ENCODE measurements at places on chromosomes 7 and 10.

GRCh38 chr10:12787297-12787696 is 214.2 kb downstream of the CCDC3 start:
- no peak for DNase-seq

DNA sequence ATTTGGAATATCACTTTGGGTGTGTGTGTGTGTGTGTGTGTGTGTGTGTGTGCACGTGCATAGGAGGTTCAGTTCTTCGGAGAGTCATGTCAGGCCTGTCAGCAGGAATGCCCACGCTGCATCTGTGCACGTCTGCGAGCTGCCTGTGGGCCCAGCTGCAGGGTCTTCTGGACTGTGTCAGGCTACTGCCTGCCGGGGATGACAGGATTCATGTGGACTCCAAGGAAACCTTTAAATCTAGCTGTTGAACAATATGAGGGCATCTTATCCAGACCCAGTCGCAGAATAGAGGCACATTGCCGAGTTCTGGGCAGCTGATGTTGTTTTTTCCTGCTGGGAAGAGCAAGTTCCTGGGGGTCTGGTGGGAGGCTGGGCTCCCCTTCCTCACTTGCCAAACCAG is 19.0 kb downstream of the AQP1 start:
- DNase-seq, result no peak

GRCh38 chr7:12687718-12688171 is 312 bp downstream of the ARL4A start:
- DNase-seq, result no peak

GRCh38 chr10:72334825-72335393 is 19.8 kb downstream of the DNAJB12 start:
- peak; percentile 62 for DNase-seq

- DNase-seq, result no peak
Measured at GRCh38 chr7:158300427-158300826, 287.2 kb downstream of the PTPRN2 start.

DNA sequence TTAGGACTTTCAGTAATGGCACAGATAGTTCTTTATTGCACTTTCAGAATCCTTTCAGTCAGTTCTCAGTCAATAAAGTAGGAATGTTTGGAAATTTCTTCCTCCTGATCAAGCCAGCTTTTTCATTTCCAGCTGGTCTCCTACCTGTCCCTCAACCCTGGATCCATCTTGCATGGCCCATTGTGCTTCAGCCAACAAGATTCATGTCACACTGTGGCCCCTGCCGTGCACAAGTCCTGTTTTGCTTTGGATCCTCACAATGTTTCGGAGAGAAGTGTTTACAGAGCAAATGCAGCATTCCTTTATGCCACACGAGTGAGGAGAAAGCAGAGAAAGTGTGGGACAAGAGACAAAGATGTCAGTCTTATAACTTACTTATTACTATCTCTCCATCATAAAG is 1694.7 kb upstream of the LRRTM3 start:
- DNase-seq, result no peak

- DNase-seq, result no peak
Measured at GRCh38 chr7:77269360-77270093, 69.9 kb upstream of the FGL2 start.

GRCh38 chr7:149161241-149161848 is 14.1 kb downstream of the ZNF398 start:
- no peak for DNase-seq

DNA sequence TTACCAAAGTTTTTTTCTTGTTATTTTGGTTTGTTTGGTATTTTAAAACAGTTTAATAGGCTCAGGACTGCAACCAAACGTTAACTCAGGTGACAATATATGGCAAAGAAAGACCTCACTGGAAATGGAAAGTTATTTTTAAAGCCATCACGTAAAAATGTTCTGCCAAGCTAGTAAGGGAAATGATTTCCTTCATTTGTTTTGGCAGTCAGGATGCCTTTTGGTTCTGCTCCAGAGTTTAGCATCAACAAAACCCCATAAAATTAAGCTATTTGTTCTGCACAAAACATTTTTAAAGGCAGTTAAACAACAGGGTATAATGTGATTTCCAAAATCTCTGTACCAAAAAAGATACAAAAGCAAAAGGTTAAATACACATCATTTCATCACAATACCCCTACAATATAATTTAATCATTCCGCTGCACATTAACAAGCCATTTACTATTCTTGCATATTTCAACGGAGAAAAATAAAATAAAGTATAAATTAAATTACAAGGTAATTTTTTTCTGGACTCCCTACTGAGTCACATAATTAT is 172.4 kb downstream of the SEMA3E start:
- DNase-seq, result no peak

DNA sequence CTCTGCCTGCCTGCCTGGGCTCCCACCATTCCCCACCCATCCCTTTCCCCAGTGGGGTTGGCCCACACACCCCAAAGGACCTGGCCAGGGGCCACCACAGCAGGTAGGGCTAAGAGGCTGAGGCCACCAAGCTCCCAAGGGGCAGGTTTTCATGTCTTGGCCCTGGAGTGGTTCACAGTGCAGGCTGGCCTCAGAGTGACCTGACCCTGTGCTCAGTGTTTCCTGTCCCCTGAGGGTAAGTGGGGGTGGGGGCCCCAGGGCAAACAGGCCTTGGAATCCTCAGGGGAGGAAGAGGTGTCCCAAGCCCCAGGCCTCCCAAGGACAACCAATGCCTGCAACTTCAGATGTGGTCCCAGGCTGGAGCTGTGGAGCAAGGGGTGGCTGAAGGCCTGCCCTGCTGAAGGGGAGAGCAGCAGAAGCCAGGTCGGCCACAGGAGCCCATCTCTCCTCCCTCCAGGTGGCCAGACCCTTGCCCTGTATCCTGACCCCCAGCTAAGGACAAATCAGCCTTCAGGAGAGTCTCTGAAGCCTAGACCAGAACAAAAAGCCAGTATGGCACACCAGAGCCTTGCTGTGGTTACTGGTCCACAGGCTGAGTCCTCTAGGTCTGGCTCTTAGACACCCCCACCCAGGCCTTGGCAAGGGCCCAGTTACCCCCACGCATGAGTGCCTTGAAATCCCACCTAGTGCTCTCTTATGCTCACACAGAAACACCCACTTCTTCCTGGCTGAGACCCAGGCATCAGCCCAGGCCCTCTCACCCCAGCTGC is 27.6 kb downstream of the POLL start:
- no peak for DNase-seq

DNA sequence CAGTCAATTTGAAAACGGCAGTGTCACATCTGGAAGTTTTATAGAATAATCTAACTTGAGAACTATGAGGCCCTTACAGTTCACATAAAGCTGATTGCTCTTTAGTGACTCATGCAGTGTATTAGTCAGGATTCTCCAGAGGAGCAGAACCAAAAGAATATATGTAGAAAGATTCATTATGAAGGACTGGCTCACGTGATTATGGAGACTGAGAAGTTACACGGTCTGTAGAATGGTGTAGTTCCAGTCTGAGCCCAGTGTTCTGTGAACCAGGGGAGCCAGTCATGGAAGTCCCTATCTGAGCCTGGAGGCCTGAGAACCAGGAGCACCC is 21.5 kb downstream of the RBM33 start:
- DNase-seq, result no peak

GRCh38 chr10:4656576-4657194 is 169.3 kb upstream of the AKR1E2 start:
- no peak for DNase-seq

- DNase-seq, result peak; percentile 31
Measured at GRCh38 chr10:100510533-100511308, 8.9 kb downstream of the SEC31B start.

- no peak for DNase-seq
Measured at GRCh38 chr7:34153656-34154270, 248.4 kb downstream of the BMPER start.

GRCh38 chr10:74021248-74022055 is 23.5 kb downstream of the VCL start:
- no peak for DNase-seq

DNA sequence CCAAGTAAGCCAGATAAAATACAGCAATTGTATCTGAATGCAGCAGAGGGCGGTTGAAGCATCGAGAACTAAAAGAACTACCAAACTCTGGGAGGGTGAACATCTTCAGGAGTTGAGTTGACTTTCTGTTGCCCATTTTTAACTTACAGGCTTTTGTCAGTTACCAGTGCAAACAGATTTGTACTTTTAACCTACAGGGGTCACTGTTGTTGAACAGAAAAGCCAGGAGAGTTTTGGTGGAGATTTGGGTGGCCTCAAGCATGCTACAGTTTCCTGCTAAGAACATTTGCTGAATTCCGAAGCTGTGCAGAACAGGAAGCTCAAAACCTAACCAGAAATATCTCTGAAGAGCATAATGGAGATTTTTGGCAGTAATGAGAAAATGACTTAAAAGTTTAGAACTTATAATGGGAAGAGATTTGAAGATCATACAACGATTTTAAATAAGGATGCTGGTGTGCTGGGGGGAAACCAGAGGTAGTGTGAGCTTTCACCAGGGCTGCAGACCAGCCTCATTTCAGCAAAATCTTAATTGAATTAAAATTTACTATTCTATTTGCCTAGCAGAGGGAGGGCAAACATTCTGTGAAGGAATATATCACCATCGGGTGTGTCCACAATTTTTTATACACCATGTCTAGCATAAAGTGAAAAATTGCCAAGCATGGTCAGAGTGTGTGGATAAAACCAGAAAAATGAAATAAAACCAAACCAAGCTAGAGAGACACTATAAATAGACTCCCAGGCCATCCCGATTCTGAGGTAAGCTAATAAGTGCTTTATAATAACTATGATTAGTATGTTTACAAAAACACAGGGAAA is 208.6 kb upstream of the CCDC6 start:
- DNase-seq, result no peak

DNA sequence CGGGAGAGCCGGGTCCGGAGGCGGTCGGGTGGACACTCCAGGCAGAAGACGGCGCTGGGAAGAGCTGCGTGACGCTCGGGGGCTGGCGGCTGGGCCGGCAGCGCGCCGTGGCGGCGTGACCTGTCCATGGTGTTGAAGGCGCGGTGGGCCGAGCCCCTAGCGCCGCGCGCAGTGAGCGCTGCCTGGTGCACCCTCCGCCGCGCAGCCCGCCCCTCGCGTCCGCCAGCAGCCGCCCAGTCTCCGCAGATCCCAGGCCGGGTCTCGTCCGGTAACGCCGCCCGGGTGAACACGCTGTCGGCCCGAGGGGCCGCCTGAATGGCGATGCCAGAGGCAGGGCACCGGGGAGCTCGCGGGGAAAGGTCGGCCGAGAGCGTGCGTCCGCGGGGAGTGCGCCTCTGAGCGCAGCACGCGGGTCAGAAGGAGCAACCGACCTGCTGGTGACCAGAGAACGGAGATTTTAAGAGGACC is 657 bp upstream of the TMEM178B start:
- no peak for DNase-seq

DNA sequence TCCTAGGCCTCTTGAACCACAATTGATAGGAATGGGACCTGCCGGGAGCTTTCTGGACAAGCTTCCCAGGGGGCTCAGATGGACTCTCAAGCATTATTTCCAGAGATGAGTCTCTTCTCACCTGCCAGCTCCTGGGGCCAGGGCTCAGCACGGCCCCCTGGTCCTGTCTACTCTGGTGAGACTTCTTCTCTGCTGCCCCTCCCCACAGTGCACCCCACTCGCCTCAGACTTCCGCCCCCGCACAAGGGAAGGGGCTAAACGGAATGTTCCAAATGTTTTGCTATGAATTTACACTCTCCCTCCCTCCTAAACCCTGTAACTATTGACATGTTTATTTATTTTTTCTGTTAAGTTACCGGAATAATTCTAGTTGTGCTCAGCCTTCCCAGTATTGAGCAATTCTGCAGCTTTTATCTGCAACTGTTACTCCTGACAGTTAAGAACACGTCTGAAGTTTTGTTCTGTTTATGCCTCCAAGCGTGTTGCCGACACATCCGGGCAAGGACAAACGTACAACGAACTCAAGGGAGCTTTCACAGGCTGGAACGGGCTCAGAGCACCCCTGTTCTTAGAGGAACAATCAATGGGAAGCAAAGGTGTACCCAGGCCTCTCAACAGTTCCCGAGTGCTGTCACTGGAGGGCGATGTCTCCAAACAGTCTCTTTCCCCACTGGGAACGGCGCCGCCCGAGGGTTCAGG is 55.2 kb downstream of the FHIP2A start:
- DNase-seq, result no peak

DNA sequence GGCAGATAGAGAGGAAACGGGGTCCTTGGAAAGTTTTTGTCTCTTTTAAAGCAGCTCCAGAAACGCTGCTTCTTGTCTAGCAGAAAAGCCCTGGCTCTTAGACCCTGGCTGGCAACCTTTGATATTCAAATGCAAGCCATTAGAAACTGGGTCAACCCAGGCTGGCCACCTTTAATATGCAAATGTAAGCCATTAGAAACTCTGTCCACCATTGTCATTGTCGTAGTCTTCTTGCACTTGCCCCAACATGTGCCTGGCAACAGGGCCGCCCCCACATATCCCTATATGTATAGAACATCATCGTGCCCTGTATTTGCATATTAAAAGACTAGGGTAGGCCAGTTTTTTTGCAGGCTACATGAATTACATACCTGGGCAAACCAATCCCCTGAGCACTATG is 621.3 kb upstream of the DPP6 start:
- DNase-seq, result no peak

DNA sequence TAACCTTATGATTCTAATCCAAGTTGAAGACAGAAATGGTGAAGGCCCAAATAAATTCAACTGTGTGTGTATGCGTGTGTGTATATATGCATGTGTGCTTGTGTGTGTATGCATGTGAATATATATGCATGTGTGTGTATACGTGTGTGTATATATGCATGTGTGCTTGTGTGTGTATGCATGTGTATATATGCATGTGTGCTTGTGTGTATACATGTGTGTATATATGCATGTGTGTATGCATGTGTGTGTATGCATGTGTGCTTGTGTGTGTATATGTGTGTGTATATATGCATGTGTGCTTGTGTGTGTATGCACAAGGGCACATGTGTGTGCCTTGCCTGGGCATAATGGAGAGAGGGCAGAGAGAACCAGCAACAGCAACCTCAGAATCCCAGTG is 184.7 kb upstream of the PLPP4 start:
- DNase-seq, result no peak
